Pulmonary artery endothelial cell (primary cell): ENCODE measurements at places on chromosomes 7 and 10.

DNA sequence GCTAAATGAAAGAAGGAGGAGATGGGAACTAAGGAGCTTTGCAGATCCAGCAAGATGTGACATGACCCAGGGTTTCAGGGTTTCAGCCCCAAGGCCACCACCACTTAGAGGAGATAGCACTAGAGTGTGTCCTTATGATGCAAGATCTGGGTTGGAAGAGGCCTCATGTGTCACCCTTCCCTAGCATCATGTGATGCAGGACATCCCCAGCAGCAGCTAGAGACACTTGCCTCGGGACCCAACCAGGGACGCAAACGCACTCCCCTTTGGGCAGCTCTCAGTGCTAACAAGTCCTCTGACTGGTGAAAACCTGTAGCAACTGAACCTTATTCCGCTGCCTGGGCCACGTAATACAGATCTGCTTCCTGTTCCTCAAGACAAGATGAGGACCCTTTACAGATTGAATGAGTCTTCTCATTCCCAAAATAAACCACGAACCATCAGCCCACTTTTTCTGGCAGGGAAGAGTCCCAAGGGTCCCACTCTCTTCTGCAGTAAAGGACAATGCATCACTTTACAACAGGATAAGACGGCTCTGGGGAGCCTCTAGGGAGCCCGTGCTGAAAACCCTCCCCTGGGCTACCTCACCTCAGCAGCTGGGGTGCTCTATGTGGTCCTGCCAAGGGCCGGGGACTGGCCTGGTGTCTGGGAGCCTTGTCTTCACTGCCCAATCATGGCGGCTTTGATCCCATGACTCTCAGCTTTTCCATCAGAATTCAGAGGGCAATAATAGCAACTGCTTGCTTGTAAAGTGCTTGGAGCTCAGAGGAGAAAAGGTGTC, 44.8 kb upstream of the GDF10 start:
- no peak for DNase-seq

DNA sequence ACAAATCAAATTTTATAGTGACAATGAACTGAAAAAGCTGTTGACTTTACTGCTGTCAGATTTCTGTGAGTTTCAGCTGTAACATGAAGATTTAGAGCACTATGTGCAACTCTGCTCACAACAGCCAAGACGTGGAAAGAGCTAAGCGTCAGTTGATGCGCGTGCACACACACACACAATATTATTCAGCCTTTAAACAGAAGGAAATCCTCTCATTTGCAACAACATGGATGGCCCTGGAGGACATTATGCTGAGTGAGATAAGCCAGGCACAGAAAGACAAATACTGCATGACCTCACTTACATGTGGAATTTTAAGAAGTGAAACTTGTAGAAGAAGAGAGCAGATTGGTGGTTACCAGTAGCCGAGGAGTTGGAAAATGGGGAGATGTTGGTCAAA, 82.8 kb upstream of the FRMD4A start:
- no peak for DNase-seq

GRCh38 chr10:5665373-5666007, 905 bp downstream of the ASB13 start:
- no peak for DNase-seq

DNA sequence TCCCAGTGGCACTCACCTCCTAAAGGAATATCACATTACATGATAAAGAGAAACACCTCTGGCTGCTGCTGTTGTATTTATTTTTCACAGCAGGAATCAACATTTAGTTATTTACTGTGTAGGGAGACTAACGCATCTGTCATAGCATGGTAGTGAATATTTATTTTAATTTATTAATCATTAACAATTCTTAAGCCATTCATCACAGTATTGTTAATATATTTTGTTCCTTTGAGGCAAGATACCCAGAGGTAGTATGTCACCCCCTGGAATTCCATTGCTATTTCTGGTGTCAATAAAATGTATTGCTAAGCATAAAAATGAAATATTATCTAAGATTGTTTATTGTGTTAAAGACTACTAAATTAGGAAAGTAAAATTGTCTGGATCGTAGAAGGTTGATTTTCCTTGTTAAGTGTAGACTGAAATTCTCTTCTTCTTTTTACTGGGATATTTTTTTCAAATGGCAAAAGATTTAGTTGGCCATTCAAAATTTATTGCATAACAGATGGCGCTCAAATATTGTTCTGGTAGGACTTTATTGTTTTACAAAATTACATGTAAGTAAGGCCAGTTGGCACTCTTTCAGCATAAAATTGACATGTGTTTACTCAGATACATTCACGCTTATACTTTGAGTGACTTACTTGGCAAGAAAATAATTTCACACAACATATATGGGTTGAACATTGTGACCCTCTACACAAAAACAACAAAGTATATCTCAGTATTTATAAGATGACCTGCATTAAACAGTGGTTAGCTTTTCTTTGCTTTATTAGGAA, 1358.7 kb upstream of the SORCS1 start:
- DNase-seq, result no peak

DNA sequence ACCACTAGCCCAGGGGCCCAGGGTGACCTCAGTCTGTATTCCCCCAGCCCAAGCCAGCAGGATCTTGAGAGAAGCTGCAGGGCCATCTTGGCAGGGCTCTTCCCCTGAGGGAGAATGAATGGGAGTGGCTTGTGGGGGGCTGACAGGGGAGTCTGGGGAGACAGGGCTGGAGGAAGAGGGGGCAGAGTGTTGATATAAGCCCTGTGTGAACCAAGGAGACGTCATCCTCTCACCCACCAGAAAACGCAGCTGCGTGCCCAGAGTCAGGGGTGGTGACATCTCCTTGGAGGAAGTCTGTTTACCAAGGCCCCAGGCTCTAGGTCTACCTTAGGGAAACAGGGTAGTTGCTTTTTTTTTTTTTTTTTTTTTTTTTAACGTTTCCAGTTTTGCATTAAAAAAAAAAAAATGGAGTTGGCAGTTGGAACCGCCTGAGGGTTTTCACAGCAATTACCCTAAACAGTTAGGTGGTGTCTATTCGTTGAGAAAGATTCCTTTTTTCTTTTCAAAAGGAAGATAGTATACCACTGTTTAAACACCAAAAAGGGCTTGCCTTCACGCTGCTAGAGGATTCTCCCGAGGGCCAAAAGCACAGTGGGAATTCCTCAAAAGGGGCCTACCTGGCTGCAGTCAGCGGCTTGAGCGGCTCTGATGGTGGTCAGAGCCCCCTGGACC, 113.8 kb downstream of the PRPF18 start:
- no peak for DNase-seq

DNA sequence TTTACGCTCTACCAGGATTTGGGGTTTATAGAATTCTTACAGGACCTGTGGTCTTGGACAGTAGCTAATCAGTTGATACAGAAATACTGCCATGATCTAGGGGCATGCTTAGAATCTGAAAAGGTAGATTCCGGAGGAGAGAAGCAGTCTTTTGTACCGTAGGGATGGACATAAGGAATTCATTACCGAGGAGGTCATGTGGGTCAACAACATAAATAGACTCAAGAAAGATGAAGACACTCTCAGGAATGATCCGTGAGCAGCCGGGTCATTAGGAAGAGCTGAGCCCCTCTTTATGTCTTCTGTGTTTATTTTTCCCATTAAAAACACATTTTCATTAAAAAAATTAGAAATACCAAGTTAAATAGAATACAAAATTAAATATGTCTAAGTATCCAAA, 160.1 kb upstream of the TNS3 start:
- DNase-seq, result no peak

DNA sequence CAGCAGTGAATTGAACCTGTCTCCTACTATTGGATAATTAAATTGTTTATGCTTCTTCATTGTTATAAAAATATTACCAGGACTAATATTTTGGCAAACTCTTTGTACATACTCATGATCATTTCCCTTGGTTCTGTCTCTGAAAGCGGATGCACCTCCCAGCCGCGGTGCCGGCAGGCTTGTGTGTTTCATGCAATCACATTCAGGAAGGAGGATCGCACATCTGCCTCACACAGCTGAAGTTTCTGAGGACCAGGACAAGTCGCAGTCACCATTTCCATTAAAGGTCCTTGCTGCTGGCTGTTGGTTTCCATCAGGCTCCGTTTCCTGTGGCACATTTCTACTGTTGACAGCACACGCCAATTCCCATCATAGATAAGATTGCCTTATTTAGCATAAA, 117.8 kb upstream of the SHH start:
- DNase-seq, result no peak

- DNase-seq, result no peak
These were observed 199.0 kb downstream of the PPP1R9A start for GRCh38 chr7:95106401-95106800.

DNA sequence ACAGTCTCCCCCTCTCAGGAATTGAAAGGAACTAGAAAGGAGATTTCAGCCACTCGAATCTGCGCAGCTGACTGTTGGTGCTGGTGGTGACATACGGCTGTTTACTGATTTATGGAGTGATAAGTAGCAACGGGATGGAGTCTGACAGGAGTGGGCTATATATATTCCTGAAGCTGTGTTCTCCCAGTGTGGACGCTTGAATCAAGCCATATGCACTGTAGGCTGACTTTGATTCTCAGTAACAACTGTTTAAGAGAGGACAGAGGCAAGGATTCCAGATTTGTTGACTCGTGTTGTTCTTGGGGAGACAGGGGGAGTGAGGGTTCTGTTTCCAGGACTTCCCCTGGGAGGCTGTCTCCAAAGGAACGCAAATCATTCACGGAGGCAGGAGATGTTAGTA, 260.1 kb upstream of the AUTS2 start:
- no peak for DNase-seq

DNA sequence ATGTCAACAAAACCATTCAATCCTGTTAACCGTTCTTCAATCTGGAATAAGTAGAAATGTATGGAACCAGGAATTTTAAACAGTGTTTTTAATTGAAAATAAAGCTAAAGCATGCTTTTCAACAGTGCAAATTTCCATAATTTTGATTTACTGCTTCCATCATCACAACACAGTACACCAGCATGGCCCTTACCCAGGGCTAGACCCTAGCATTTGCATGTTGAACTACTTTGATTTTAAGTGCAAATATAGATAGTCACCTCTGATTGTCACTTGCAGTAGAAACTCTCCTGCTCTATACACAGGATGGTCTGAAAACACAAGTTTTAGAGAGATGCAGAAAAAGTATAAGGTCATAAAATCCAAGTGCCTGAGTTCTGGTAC, 12.1 kb downstream of the SKIDA1 start:
- no peak for DNase-seq

GRCh38 chr10:78623578-78624215, 445.1 kb upstream of the ZMIZ1 start:
- no peak for DNase-seq

- DNase-seq, result no peak
These were observed 43.2 kb downstream of the BEND7 start for GRCh38 chr10:13485623-13486022.

DNA sequence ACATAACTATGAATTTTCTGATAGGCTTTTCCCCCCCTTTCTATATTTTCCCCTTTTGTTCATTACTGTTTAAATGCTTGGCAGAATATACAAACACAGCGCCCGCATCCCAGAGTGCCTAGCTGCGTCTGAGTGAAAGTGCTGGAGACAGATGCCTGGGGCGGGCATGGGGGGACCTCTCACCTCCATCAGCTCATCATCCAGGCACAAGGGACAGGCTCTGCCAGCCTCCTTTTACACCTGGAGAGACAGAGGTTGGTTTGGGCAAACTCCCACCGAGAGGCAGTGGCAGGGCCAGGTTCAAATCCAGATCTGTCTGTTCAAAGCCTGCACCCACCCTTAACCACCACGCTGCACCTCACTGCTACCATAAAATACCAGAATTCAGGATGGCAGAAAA, 104.5 kb downstream of the FAM53B start:
- DNase-seq, result no peak

DNA sequence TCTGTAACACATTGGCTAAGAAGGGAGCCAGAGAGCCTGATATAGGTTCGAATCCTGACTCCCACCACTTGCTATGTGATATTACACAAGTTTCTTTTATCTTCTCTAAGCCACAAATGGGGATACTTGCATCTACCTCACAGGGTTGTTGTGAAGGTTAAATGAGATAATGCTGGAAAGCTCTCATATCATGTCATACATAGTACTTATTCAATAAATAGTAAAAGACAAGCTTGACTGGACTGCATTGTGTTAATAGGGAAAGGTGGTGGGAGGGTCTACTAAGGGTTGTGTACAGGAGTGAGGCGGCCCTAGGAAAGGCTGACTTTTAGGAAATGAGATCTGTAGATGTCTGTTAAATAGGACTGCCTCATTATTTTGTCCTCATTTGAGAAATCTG, 35.8 kb upstream of the DNMBP start:
- DNase-seq, result no peak

GRCh38 chr10:58885686-58886345, 290.6 kb upstream of the PHYHIPL start:
- DNase-seq, result no peak

- DNase-seq, result no peak
These were observed 628.7 kb downstream of the TYW1 start for GRCh38 chr7:67625257-67625737.

GRCh38 chr7:119483364-119483763, 789.6 kb upstream of the KCND2 start:
- DNase-seq, result no peak

- no peak for DNase-seq
These were observed at the start of gene SCRN1 for GRCh38 chr7:29989257-29989995. Gene SCRN1, minus strand, starts transcription at chr7:29989801. Its CDS starts 20,734 bp downstream, at chr7:29969067.

DNA sequence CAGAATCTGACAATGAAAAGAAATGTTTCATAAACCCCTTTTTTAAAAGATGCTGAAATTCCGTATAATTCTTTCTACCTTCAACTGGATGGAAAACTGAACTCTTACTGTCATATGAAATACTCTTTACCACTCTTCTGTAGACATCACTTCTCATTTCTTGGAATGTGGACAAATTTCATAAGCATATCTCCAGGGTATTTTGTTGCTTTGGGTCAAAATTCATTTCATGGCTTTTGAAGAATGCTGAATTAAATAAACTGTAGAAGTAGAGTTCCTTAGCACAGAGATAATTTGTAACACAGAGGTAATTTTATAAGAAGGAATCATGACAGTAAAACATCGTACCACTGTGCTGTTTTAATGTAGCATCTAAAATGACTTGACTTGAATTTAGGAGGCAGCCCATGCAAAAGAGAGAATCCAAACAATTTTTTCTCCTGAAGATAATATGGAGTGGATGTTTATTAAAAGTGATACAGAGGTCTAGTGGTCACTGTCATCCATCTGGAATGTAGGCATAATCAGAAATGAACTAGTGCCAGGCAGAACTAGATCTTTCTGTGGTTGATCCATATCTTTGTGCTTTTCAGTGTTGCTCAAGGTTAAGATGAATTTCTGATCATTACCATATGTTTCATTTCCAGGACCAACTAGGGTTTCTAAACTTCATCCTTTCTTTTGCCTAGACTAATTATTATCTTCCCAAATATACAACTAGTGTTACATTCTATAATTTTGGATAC, 492.0 kb downstream of the KIF20B start:
- DNase-seq, result no peak

DNA sequence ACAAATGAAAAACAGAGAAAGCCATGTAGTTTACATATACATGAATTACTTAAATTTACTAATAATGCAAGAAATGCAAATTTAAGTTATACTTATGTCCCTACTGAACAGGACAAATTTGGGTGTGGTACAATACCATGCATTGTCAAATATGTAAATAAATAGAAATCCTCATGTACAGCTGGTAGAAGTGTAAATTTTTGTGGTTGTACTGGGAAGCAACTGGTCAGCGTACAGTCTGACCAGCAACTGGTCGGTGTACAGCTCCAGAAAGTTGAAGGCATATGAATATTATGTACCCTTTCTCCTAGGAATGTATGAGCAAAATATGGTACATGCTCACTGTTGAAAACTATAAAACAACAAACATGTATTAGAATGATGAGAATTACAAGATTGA, 93.9 kb upstream of the TMEM106B start:
- no peak for DNase-seq
